Uterus (tissue), 4 donors: ENCODE measurements at places on chromosomes 2 and 18. TPM values are rescaled to one million over a fixed set of nuclear protein-coding genes. Genes with fewer than 3 reads are reported as not detected.

DNA sequence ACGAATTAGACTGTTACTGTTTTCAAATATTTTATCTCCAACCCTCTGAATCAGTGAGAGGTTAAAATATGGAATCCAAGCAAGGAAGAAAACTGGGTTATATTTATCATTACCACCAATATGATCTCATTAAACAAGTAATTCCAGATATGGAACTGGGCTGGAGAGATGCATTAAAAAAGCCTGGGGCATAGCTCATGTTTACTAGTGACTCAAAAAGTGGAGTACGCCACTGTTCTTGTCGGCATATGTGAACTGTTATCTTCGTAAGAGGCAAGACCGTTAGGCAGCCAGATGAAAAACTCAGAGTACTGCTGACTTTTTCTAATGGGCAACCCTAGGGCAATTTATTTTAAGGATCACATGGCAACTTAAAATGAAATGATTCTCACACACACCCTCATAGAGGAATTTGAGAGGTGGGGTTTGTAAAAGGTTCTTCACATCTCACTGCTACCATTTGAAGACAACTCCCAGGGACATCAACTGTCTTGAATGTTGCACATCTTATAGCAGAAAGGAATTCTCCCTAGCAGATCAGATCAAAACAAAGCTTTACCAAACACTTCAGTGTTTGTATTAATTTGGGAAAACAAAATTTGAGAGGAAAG, 105.2 kb upstream of the TFCP2L1 start:
- no peak overlapping the region for H3K27ac ChIP-seq
- no peaks in the 10 kb centered on the region for H3K36me3 ChIP-seq
- no peak for DNase-seq
- no peaks in the 10 kb centered on the region for H3K4me1 ChIP-seq

SAP130 gene
- 47.0 TPM for total RNA-seq

GRCh38 chr18:30432349-30432748, 610.2 kb downstream of the DSC3 start:
- no peaks in the 10 kb centered on the region for H3K36me3 ChIP-seq
- no peak for DNase-seq
- no peaks in the 10 kb centered on the region for H3K4me1 ChIP-seq
- H3K27me3 ChIP-seq, result no peaks in the 10 kb centered on the region
- no peak overlapping the region for H3K4me3 ChIP-seq
- no peak overlapping the region for H3K27ac ChIP-seq

- H3K27me3 ChIP-seq, result no peaks in the 10 kb centered on the region
- H3K27ac ChIP-seq, result no peak overlapping the region
- no peak overlapping the region for H3K4me3 ChIP-seq
- no peaks in the 10 kb centered on the region for H3K4me1 ChIP-seq
- no peak for DNase-seq
Measured at GRCh38 chr18:801137-801536, 10.9 kb downstream of the YES1 start.

PSMA8 gene
- not detected for total RNA-seq
